AML-193 (cell line): ENCODE measurements at places on chromosomes 5 and 9.

DNA sequence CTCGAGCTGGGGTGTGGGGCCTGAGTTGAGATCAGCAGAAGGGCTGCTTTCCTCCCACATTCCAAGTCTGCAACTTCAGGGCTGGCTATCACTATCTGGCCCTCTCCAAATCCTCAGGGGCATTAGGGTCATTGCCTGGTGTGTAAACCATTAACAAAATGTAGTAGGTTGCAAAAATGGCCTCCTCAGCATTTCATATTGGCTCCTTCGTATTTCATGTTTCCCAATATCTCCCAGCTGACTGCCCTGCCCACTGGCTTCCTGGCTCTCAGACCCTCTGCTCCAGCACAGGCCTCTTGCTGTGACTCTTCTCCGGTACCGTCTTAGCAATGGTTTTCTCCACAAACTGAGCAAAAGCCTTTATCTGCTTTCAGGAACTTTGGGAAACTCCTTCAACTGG, 113.8 kb downstream of the GADD45G start:
- no peak for DNase-seq

DNA sequence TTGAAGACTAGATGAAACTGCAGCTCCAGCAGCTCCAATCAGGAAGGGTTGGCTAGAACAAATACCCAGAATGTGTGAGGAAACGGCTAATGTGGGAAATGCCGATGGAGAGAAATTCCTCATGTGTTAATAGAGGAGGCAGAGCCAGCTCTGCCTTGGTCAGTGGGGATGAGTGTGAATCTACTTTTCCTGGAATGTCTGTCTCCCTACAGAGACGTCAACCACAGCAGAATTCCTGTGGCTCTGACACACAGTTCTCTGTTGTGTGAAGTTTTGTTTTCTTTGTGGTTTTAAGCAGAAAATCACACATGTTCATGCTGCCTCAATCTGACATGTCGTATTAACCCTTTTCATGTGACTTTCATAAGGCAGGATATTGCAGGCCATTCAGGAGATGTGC, 476.6 kb upstream of the WWC1 start:
- no peak for DNase-seq

DNA sequence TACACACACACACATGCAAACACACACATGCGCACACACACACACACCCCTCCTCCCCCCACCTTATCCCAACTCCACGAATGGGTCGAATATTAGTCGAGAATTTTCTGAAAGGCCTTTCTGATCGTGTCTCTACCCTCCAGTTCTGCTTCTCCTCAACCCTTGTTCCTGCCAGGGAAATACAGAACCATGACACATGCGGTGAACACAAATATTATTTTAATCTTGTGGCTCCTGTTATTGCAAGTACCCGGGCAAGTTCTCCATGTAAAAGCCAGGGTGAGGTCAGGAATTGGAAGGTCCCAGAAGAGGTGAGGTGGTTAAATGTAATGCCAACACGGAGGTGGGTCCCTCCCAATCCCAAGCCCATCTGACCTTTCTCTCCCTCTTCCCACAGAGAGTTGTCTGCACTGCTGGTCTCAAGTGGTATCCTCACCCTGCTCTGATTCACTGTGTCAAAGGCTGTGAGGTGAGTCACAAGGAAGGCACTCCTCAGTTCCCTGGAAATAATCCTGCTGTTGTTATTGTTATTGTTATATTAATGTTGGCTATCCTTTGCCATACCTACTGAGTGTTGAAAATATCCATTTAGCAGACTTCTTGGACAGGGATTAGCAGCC, 223.7 kb downstream of the PAPPA start:
- DNase-seq = no peak

DNA sequence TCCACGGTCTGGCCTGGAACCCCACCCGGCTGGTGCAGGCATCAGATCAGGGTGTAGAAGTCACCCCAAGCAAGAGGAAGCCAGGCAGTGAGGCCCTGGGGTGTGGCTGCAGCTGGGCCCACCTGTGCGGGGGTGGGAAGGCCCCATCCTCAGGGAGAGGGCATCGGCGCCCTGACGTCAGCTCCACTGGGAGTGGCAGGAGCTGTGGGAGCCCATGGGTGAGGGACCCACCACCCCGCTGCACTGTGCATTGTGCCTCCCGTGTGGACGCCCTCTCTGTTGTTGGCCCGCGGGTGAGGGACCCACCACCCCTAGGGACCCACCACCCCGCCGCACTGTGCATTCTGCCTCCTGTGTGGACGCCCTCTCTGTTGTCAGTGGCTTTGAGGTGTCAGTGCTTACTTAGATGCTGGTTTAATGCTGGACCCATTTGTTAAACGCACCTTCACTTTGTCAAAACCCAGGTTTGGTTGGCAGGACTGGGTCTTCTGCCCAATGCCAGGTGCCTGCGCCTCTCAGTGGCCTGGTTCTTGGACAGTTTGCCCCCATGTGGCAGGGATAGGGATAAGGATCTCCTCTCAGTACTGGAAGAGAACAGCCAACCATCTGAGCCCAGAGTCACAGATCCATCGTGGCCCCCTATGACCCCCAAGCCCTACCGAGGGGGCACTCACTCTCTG, 6.9 kb upstream of the EXOC3 start:
- peak; percentile 33 for DNase-seq

DNA sequence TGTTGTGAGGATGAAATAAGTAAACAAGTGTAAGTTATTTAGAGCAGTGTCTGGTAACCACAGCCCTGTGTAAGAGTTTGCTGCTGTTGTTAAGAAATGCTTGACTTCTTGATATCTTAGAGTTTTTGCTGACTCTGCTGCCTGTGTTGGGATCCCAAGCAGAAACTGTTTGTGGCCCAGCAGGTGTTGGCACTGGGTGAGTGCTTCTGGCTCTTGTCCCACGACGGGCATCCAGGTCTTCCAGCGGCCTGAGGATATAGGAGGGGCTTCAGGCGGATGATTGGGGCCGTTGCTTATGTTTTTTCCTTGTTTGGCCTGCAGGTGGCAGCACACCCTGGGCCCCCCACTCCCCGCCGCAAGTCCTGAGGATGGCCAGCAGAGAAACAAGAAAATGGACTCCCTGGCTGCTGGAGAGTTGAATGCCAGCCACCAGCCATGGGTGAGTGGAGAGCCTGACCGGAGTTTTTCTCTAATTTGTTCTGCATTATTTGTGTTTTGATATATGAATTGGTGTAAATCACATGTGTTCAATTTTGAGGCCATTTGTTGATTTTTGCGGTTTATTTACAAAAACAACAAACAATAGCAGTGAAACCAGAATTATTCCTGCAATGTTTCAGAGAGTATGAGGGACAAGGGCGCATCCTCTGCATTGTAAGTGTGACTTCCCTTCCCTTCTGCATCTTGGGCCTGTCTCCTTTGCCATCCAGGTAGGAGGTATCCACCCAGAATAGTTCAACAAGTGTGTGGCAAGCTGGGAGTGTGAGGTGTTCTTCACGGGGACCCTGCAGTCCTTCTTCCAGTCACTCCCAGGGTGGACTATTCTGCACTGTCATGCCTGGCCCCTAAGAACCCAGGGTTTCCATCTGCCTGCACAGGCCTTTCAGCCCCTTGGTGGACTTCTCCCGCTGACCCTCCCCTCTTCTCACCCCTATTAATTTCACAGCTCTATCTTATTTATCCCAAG, 50.3 kb downstream of the SLC22A5 start:
- DNase-seq = peak; percentile 81

DNA sequence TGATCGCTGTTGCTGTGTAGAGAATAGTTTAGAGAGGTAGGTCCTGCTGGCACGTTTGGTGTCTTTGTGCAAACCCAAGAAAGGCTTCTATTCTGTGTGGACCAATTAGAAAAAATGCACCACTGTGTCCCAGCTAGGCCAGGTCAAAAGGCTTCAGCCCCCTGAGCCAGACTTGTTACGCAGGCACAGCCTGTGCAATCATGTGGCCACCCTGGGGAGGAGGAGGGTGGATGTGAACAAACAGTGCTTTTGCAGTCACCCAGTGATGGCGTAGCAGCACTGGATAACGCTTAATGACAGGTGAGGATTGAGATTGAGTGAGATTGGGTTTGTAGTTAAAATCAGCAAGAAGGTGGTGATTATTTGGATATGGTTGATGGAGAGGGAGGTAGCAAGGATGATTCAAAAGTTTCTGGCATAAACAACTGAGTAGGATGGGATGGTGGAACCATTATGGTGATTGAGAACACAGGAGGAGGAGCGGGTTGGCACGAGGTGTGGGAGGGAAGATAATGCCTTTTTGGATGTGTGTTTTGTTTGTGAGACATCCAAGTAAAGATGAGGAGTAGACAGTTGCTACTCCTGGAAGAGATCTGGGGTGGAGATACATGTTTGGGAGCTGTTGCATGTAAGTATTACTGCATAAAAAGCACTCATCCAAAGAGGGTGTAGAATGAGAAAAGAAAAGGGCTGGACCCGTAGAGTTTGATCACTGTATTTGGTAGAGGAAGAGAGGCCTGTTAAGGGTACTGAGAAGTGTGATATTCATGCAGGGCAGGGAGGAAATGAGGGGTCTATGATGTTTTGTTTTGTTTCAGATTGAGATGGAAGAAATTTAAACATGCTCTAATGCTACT, 6.7 kb downstream of the GCNT1 start:
- DNase-seq = no peak

DNA sequence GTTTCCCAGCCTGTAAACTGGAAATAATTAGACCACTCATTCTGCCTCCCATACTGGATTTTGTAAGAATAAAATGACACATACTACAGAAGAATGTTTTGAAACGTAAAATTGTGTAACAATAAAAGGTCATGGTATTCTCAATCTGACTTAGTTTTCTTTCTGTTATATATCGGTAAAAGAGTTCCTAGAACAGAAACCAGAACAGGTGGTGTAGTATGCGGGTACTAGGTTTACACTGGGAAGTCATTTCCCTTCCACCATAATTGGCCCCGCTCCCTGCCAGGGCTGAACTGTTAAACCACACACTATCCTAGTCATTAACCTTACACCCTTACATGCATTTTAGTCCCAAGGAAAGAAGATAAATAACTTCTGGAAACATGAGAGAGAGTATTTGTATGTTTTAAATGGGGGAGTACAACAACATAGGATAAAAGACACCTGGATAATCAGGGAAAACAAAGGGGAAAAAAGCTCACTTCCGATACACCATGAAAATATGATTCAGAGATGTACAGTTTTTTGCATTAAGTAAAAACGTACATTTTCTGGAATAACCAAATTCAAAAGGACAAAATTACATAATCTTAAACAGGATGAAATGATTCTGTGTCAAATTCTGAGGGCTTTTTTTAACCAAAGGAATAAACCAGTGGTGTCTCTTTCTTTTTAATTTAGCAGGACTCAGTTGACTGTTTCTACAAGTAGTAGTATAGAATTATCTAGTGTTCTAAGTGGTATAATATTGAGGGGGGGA, 199.7 kb downstream of the GLIS3 start:
- no peak for DNase-seq

DNA sequence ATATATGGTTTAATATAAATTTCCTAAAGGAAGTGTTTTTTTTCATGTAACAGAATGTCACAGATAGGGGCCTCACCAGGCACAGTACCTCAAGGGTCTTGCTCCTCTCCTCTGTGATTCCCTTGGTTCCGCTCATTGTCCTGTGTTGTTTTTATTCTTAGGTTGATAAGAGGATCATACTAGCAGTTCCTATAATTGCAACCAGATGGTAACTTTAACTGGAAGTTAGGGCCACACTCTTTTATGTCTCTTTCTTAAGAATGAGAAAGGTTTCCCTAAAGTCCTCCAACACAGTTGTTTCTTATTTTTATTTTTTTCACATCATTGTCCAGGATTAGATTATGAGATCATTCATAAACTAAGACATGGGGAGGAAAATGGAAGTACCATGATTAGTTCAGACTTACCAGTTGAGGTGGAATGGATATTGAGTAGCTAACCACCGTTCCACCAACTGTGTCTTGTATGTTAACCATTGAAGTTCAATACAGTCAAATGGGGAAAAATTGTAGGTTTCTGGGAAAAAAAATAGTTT, 41.1 kb downstream of the FAM174A start:
- DNase-seq = no peak

DNA sequence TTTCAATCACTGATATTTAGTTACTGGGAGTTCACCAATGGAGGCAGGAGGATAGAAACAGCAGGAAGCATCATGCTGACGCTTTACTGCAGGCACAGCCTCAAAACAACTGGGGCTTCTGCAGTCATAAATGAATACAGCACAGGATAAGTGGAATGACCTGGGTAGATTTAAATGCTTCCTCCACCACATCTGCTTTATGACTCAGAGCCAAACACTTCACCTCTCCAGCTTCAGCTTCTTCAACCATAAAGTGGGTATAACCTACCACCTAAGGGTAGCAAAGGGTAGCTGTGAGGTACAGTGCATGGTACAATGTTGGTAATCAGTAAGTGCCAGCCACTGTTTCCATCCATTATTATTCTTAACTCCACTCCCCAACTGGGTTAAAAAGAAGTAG, 28.4 kb downstream of the RASEF start:
- DNase-seq = no peak

- DNase-seq = no peak
Measured at GRCh38 chr5:142104491-142104890, 4.1 kb upstream of the NDFIP1 start.

DNA sequence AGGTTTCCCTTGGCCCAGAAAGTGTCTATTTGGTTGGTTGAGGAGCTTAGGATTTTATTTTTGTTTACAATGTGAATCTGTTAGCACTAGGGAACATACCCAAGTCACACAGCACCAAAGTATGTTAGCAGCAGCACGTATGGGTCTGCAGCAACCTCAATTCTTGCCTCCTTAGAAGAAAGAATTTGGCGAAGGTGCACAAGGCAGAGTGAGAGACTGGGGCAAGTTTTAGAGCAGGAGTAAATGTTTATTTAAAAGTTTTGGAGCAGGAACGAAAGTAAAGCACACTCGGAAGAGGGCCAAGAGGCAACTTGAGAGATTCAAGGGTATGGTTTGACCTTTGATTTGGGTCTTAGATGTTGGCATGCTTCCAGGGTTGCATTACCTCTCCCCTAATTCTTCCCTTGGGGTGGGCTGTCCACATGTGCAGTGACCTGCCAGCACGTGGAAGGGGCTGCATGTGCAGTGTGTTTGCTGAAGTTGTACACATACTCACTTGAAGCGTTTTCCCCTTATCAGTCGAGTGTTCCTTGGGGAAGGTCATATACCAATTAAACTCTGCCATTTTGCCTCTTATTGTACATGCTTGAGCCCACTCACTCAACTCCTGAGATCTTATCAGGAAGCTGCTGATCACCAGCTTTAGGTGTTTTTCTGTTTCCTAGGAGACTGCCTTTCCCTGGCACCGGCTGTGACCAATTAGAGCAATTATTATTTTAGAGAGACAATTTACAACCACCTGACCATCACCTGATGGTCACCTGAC, 64.9 kb upstream of the SHC3 start:
- no peak for DNase-seq

DNA sequence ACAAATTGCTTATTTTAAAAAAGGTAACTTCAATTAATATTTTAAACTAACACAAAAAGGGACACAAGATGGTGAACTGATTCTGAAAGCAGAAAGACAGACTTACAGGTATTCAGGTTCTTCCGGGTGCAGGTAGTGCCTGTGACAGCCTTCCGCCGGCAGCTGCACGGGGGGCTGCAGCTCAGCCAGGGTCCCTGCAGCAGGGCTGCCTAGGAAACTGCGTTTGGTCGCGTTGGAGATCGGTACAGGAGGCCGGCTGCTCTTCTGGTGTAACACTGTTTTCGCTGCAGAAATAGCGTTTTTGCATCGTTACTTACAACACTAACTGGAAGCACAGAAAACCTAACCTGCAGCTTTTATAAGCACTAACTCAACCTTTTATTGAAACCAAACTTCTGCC, 80.0 kb downstream of the CAMSAP1 start:
- no peak for DNase-seq
